ENCODE measurements at places on chromosomes 6 and 20. TPM values are rescaled to one million over a fixed set of nuclear protein-coding genes. Genes with fewer than 3 reads are reported as not detected.

The UST gene
- polyA plus RNA-seq: 11.3 TPM

The SLC17A9 gene
- polyA plus RNA-seq: 1.5 TPM

The CALHM4 gene
- polyA plus RNA-seq: 1.5 TPM

The MUCL3 gene
- 0.07 TPM for polyA plus RNA-seq

The TRAPPC3L gene
- 0.39 TPM for polyA plus RNA-seq

The ABHD16B gene
- polyA plus RNA-seq: not detected

The TRIM31 gene
- not detected for polyA plus RNA-seq

The SNAI1 gene
- polyA plus RNA-seq: 15.3 TPM

The PLCB4 gene
- polyA plus RNA-seq: 14.9 TPM

The HLA-DMB gene
- polyA plus RNA-seq: 74.8 TPM

The COL9A3 gene
- polyA plus RNA-seq: 13.9 TPM

The PDSS2 gene
- 15.6 TPM for polyA plus RNA-seq

The DLL1 gene
- 11.3 TPM for polyA plus RNA-seq

The FOXF2 gene
- 0.34 TPM for polyA plus RNA-seq

The SCGN gene
- polyA plus RNA-seq: 0.21 TPM

The SLC16A10 gene
- polyA plus RNA-seq: 31.0 TPM

DNA sequence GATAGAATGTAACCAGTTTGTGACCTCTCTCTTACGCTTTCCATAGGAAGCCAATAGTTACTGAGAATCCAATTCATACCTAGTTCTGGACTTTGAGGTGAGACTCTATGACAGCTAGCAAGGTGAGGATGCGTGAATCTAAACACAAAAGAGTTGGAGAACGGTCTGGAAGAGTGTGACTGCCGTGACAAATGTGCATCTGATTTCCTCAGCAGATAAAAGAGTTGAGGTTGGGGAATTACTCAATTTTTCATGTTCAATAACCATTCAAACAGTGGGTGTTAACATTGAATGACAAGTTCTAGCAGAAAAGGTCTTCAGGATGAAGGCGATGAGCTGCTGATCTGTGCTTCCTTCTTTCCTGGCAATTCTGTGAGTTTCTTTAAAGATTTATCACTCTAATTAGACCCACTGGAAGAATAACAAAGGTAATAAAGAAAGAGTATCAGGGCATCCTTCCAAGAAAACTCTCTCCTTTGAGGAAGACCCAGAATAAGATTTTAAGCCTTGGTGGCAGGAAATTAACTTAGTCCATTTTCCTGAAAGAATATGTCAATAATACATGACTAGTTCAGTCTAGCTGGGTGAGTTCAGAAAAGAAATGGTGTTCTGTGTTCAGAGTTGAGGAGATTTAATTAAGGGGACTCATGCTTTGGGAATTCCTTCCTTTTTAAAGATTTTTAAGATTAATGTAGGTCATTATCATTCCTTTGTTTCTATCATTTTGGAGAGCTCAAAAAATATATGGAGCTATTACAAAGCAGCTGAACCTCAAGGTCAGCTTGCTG lies 24.5 kb downstream of the KIF3B start:
- DNase-seq: no peak

DNA sequence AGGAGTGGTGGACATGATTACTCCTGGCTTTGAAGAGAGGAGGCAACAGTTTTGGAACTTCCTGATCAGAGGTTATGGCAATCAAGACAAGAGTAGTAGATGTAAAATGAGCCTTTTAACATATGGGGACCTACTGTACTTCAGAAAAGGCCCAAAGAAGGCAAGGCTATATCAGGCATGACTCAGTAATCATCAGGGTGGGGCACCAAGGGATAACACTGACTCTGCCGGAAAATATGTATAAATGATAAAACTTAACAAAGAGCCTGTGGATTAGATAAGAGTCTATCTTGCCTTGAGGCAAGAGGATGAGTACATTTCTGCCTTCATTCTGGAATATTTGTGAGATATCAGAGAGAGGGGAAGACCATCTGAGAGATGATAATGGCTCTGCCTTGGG lies 1389.9 kb upstream of the MAP3K7 start:
- no peak for DNase-seq

GRCh38 chr6:130020073-130020906 lies 1.9 kb downstream of the L3MBTL3 start:
- DNase-seq: peak; percentile 27

GRCh38 chr6:36563237-36563927 lies 16.1 kb upstream of the STK38 start:
- DNase-seq: no peak

DNA sequence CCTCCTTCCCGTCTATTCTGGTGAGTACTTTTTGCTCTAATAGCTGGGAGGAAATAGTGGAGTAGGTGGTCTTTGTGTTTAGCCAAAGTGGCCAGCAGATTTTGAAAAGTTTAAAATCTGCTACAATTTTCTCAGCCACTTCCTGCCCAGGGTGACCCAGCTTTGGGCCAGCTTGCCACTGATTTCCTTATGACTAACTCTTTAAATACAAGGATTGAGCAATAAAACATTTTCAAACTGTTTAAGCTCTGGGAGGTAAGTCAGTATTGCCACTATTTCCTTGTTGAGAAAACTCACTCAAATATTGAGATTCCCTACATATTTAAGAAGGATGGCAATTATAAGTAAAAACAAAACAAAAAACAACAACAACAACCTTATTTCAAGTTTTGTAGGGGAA lies 54.5 kb downstream of the TRMT11 start:
- DNase-seq: no peak

DNA sequence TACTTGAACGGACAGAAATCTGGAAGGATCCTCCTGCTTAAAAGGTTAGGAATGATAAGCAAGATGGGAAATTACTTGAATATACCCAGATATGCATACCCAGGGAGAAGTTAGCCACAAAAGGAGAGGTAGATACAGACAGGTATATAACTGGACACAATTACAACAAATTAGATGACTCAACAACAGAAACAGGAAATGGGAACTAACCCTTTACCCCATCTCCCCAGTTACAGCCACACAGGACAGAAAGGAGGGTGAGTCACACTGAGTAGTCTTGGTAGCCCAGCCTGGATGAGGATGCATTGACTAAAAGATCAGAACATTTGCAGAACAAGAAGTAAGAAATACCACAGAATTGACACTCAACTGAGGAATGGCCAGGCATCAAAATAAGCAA lies 61.2 kb downstream of the C6orf52 start:
- no peak for DNase-seq

GRCh38 chr20:39042279-39043150 lies 80.4 kb downstream of the DHX35 start:
- no peak for DNase-seq

- no peak for DNase-seq
Observed at GRCh38 chr6:83511266-83511665, 1.1 kb upstream of the PRSS35 start.

GRCh38 chr6:75735491-75736186 lies 13.4 kb upstream of the MYO6 start:
- DNase-seq: no peak

DNA sequence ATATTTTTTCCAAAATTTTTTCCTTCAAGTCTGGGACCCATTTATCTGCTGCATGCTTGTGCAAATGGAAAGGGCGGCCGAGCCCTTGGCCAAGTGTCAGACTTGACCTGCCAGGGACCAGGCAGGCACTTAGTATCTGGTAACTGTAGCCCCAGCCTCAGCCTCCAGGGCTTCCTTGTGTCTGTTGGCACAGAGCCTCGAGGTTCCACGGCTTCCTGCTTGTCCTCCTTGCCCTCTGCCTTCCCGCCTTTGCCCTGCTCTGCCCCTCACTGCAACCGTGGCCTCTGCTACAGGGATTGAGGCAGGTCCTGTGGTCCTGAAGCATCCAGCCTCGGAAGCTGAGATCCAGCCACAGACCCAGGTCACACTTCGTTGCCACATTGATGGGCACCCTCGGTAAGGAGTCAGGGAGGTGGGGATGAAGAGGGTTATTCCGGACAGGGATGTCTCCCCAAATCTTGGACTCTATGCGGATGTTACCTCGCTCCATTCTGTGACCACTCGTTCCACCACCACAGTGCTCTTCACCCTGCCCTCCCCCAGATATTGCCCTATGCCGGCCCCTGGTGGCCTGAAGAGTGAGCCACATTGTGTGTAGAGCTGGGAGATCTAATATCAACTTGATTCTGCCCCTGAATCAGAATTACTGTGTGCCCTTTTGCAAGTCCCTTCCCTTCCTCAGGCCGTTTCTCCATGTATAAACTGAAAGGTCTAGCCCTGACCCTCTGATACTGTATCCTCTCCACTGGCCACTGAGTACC lies 41.5 kb upstream of the SRF start:
- DNase-seq: no peak

- DNase-seq: no peak
Observed at GRCh38 chr6:105794870-105795269, 291.3 kb upstream of the PRDM1 start.

DNA sequence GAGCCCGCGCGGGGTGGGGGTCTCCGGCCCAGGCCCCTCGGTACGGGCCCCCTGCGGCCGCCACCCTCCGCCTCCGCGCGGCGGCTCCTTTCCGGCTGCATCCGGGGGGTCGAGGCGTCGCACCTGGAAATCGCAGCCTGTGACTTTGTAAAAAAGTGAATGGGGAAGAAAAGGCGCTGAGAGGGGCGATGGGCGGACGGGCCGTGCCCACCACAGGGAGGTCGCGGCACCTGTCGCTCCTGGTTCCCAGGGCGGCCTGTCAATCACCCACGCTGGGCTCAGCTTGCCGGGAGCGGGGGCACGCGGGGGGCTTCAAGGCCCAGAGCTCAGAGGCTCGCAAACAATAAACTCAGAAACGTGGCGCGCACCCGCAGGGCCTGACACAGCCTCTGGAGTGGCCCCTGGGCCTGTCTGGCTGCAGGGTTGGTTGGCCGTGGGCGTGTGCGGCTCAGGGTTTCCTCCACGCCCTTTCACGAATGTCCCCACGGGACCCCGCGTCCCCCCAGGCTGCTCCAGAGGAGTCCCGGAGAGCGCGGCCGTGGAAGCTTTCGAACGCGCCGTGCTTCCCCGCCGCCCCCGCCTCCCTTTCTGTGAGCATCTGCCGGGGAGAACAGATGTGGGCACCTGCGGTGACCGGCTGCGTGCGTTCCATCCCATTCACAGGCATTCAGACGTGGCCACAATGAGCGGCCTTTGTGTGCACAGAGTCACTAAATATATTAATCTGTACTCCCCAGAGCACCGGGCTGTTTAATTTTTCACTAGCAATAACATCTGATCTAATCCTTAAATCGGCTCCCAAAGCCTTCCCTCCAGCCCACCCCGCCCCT lies 6.1 kb upstream of the DLL1 start:
- no peak for DNase-seq

DNA sequence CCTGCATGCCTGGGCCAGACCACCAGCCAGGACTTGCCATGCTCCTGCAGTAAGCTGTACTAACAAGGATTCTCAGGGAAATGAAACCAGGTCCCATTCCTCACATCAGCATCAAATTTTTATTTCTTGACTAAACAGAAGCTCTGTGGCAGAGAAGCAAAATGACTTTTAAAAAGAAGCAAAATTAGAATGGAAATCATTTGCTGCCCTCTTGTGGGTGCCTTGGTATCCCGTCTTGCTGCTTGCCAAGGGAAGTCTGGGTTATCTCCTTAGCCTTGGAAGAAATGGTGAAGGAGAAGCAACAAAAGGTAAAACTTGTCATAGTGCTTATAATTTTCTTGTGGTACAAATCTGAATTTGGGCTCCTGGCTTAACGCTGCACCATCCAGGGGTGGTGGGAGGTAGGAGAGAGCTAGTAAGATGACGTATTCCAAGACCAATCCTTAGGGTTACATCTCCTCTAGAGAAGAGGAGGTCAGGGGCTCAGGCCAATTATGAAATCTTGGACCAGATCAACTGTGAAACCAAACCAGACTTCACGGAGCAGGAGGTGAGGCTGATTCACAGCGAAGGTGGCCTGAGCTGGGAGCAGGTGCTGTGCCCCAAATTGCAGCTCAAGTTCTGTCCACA lies 107.5 kb downstream of the FAXC start:
- DNase-seq: peak; percentile 12

DNA sequence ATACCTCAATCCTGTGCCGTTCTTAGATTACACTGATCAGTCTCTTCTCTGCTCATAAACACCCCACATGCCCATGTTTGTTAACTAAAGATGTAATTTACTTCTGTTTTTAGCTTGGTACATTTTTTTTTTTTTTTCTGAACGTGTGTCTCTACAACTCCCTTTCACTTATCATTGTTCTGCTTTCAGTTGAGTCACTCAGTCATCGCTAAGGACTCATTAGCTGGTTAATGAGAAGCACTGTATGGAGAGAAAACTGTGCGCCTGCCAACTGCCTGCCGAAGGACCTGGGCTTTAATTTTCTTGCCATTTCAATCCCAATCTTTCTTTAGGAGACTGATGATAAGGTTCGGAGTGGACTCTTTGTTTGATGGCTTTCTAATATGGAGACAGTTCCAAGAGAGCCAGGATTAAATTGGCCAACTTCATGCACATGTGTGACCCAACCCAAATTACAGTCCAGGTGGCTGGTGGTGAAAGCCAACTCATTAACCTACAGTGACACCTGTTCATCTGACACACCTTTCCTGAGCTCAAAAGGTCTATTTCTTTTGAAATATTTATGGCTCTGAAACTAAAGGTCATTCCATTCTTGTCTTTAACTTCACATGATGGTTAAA lies 334.1 kb downstream of the BCKDHB start:
- no peak for DNase-seq

DNA sequence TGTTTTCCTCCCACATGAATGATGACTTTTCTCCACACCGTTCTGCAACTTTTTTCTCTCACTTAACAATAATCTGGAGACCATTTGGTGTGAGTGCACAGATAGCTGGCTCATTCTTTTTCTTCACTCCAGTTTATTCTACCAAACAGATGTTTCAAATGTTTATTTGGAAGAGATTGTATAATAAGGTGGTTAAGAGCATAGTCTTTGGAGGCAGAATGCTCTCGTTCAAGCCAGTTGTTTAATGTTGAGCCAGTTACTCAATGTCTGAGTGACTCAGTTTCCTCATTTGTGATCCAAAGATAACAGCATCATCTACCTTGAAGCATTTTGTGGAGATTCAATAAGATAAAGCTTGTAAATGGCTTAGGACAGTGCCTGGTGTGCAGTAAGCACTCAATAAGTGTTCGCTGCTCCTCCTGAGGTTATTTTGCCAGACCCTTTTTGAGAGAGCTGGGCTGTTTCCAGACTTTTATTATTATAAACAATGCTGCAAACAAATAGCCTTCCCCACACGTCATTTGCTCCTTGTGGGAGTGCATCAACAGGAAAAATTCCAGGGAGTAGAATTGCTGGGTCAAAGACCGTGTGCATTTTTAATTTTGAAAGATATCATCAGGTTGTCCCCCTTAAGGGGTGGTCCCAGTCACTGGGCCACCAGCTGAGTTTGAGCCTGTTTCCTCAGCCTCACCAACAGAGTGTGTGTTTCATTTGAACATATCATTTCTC lies 70.6 kb downstream of the VEGFA start:
- DNase-seq: no peak

GRCh38 chr6:31495580-31495979 lies 2.4 kb upstream of the MICB start:
- DNase-seq: no peak
